ENCODE measurements at places on chromosomes 2 and 18.

DNA sequence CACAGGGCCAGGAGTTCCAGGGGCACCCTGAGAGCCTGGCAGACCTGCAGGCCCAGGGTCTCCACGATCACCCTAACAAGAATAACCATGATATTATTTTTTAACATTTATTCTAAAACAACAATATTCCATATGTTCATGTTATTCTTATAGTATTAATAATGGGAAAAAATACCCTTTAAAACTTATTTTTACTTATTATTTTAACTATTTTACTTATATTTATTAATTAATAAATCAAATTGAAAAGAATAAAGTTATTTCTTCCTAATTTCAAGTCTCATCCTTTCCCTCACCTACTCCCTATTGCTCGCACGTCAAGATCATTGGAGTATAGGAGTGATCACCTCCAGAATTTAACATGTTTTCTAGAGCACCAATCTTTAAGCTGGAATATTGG lies 71.7 kb downstream of the COL3A1 start:
- DNase-seq: no peak

DNA sequence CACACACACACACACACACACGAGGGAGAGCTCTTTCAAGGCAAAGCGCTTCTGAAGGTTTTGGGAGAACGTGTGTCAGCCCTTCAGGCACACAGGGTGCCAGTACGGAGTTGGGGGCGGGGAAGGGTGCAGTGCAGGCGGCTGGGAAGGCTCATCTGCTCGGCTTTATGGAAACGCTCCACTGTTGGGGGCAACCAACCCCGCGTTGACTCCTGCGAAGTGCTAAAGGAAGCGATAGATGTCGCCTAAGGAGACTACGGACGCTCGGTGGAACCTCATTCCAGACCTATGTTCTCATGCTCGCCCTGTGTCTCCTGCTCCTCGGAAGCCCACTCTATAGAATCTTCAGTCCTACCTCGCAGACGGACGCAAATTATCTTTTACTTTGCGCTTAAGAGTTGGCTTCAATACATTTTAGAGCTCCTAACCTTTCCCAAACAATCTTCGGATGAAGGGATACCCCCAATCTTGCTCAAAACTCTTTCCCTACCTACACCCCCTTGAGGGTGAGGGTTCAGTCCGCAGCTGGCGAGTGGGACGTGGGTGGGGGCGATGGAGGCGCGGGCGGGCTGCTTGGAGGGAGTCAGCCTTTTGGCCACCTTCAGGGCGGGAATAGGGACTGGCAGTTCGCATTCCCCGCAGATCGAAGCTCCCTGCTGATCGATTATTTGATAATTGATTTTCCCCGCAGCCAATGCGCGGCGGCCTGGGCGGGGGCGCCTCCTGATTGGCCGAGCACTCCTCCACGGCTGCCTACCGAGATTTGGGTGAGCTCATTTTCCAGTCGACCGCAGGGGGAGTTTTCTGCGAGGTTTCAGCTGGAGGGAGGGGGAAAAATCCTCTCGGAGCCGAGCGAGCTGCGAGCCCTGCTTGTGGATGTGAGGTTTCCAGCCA lies 1.9 kb upstream of the MEIS1 start:
- peak; percentile 18 for DNase-seq

GRCh38 chr2:207274530-207275189 lies 108.9 kb upstream of the KLF7 start:
- DNase-seq: no peak

GRCh38 chr2:11559786-11560155 lies 25.9 kb downstream of the GREB1 start:
- DNase-seq: no peak

- DNase-seq: no peak
Observed at GRCh38 chr2:231581328-231581727, 11.3 kb upstream of the TEX44 start.

GRCh38 chr2:181138816-181139215 lies 158.4 kb downstream of the UBE2E3 start:
- no peak for DNase-seq

DNA sequence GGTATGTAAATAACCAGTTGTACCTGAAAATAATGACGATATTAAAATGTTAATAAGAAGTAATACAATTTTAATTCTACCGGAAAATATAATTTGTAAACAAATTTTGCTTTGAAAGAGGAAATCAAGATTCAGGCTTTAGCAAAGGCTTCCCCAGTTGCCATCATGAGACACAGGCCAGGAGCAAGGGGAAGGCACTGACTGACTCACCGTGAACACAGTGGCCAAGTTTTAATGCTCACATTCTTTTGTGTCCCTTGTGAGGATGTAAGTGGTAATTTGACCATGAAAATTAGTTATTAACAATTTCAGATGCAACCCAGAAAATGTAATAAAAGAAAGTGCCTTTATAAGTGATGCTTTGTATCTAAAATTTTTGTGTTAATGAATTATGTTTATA lies 164.1 kb downstream of the GREB1L start:
- DNase-seq: no peak

DNA sequence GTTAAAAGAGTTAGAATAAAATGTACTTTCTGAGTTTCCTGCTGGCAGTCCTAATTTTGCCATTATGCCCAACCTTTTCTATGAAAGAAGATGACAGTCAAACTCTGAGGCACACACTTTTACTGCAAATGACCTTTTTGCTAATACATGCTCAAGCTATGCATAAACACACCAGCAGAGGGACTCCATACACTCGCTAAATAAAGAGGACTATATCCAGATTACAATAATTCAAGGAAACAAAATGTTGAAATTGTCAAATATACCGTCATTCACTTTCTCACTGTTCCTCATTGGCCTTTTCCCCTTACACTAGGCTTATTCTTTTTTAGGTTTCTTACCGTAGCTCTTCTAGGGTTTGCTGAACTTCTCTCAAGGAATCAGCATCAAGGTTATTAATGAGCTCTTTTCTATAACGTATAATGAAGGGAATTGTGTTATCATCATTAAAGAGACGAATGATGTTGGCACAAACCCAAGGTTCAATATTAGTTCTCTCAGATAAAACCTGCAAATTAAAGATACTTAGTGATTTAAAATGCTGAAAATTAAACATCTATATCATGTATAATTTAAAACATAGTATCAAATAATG lies 25.7 kb downstream of the SRBD1 start:
- DNase-seq: peak; percentile 27

All from CD4-positive, alpha-beta T cell treated with Interferon alpha-2 for 1 hour (primary cell).